ENCODE measurements at places on chromosomes 11 and 22. TPM values are rescaled to one million over a fixed set of nuclear protein-coding genes. Genes with fewer than 3 reads are reported as not detected.
A peak's percentile ranks its signal among the peaks of the same experiment; 100 is the strongest.

DNA sequence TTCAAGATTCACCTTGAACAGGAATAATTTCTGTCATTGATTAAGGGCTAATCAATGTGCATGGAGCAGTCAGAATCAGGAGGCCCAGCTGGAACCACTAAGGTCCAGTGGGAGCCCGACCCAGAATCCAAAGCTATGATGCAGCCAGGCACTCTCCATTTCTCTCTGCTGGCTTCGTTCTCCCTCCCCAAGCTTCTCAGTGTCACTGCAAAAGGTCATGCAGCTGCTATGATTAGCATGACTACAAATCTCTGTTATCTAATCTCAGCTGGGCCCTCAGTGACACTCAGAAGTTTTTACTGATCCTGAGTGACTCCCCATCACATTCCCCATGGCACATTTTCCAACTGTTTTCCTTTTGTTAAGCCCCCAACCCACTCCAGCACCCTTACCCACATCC is 31.1 kb upstream of the PRSS23 start:
- no peak overlapping the region for H3K27ac ChIP-seq
- no peaks in the 10 kb centered on the region for H3K36me3 ChIP-seq

DNA sequence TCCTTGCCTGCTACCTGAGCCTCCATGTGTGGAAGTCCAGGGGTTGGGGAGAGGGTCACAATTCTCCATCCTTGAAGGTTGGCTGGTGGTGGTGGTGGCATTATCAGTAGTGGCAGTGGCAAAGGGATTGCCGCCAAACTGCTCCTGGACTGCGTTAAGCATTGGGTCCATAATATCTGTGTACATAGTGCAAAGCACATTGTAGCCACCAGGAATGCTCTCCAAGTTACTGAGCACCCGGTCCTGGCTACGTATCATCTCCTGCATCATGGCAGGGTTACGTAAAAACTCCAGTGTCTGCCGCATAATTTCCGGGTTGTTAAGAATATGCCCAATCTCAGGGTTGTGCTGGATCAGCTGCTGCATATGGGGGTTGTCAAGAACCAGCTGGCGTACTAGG is 1.2 kb downstream of the UBQLN3 start:
- no peaks in the 10 kb centered on the region for H3K36me3 ChIP-seq
- DNase-seq = no peak
- H3K4me1 ChIP-seq = no peaks in the 10 kb centered on the region
- H3K27me3 ChIP-seq = no peaks in the 10 kb centered on the region
- no peak overlapping the region for H3K4me3 ChIP-seq

DNA sequence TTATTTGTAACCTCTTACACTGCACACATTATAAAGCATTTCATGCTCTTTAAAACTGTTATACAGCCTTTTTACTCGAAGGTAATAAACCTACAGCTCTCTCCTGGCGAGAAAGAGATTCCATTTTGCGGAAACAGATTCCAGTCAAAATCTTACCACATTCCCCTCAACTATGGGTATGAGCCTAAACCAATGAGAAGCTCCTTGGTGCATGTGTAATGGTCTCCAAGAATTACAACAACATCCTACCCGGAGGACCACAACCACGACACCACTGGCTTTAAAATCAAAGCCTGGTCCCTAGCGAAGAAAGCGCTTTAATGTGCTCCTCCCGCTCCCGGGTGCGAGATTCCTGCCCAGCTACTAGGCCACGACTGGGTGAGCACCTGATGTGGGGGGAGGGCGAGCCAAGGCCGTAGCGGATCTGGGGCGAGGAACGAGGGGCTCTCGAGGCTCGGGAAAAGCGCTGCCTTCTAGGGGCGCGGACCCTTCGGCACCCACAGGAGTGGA is 821 bp downstream of the CELF1 start:
- peak; percentile 70 for DNase-seq
- H3K4me3 ChIP-seq = peak overlapping the region; percentile 97
- H3K4me1 ChIP-seq = peaks cover 3% of the 10 kb centered on the region
- peak overlapping the region; percentile 96 for H3K27ac ChIP-seq

GRCh38 chr11:85930879-85931366 is 75.7 kb downstream of the CCDC83 start:
- H3K27me3 ChIP-seq = no peaks in the 10 kb centered on the region
- no peaks in the 10 kb centered on the region for H3K36me3 ChIP-seq
- no peak for DNase-seq
- H3K4me1 ChIP-seq = no peaks in the 10 kb centered on the region

DNA sequence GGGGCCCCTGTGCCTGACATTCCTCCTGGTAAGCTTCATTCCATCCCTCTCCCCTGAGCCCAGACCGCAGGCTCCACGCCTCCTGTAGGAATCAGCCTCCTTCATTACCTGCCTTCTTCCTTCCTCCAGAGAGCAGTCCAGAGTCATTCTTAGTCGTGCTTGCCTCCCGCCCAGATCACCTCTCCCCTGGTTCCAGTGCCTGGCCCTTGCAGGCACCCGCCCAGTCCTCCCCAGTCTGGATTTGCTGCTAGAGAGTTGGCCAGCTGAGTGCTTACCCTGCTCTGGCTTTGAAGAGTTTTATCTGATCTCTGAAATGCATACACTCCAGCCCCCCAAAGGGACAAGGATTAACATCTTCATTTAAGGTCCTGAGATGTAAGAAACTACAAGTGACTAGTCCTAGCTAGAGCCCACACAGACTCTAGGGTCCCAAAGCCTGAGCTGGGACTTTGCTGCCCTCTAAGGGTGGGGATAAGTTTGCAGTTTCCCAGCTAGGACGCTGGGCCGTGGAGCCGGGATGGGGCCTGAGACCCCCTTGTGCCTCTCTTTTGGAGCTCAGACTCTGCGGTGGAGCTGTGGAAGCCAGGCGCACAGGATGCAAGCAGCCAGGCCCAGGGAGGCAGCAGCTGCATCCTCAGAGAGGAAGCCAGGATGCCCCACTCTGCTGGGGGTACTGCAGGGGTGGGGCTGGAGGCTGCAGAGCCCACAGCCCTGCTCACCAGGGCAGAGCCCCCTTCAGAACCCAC is 1.6 kb downstream of the NR1H3 start:
- no peak overlapping the region for H3K27ac ChIP-seq
- H3K4me1 ChIP-seq = peaks cover 28% of the 10 kb centered on the region
- no peaks in the 10 kb centered on the region for H3K27me3 ChIP-seq
- no peak overlapping the region for H3K4me3 ChIP-seq
- H3K36me3 ChIP-seq = peaks cover 2% of the 10 kb centered on the region

- no peaks in the 10 kb centered on the region for H3K4me1 ChIP-seq
- DNase-seq = no peak
- no peaks in the 10 kb centered on the region for H3K27me3 ChIP-seq
- H3K36me3 ChIP-seq = no peaks in the 10 kb centered on the region
These were observed 323.4 kb downstream of the RAB38 start for GRCh38 chr11:87851827-87852226.

GRCh38 chr22:49724030-49724892 is 103.4 kb downstream of the BRD1 start:
- H3K36me3 ChIP-seq = no peaks in the 10 kb centered on the region
- H3K4me1 ChIP-seq = no peaks in the 10 kb centered on the region
- no peak for DNase-seq
- H3K27ac ChIP-seq = no peak overlapping the region
- H3K4me3 ChIP-seq = no peak overlapping the region

- H3K4me3 ChIP-seq = peak overlapping the region; percentile 43
- H3K36me3 ChIP-seq = no peaks in the 10 kb centered on the region
- no peaks in the 10 kb centered on the region for H3K4me1 ChIP-seq
- DNase-seq = no peak
These were observed 11.9 kb downstream of the B3GNT6 start for GRCh38 chr11:77046060-77046501.

DNA sequence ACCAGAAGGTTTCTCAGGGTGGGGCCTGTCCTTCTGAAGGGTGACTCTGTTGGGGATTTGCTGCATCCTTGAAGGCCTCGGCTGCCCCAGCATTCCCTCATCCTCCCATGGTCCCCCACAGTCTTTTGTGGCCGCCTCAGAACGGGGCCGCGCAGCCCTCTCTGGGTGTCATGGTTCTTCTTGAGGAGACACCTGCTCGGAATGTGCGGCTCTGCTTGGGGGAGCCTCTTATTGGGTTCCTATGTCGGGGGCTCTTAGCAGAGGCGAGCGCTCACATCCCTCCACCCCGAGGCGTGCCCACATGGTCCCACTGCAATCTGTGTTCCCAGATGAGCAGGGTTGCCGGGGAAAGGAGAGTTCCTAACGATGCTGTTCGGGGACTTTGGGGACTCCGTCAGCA is 1008.4 kb downstream of the BRD1 start:
- no peaks in the 10 kb centered on the region for H3K27me3 ChIP-seq
- no peaks in the 10 kb centered on the region for H3K36me3 ChIP-seq
- no peak overlapping the region for H3K27ac ChIP-seq
- H3K4me3 ChIP-seq = no peak overlapping the region
- H3K4me1 ChIP-seq = no peaks in the 10 kb centered on the region
- DNase-seq = no peak

OTOG gene
- not detected for total RNA-seq

GGTLC2 gene
- total RNA-seq = not detected

OR5L1 gene
- total RNA-seq = not detected

OR5F1 gene
- not detected for total RNA-seq

GRCh38 chr22:48888466-48889208 is 939.0 kb downstream of the BRD1 start:
- DNase-seq = no peak
- H3K36me3 ChIP-seq = no peaks in the 10 kb centered on the region
- no peak overlapping the region for H3K4me3 ChIP-seq
- no peak overlapping the region for H3K27ac ChIP-seq
- H3K4me1 ChIP-seq = no peaks in the 10 kb centered on the region

DNA sequence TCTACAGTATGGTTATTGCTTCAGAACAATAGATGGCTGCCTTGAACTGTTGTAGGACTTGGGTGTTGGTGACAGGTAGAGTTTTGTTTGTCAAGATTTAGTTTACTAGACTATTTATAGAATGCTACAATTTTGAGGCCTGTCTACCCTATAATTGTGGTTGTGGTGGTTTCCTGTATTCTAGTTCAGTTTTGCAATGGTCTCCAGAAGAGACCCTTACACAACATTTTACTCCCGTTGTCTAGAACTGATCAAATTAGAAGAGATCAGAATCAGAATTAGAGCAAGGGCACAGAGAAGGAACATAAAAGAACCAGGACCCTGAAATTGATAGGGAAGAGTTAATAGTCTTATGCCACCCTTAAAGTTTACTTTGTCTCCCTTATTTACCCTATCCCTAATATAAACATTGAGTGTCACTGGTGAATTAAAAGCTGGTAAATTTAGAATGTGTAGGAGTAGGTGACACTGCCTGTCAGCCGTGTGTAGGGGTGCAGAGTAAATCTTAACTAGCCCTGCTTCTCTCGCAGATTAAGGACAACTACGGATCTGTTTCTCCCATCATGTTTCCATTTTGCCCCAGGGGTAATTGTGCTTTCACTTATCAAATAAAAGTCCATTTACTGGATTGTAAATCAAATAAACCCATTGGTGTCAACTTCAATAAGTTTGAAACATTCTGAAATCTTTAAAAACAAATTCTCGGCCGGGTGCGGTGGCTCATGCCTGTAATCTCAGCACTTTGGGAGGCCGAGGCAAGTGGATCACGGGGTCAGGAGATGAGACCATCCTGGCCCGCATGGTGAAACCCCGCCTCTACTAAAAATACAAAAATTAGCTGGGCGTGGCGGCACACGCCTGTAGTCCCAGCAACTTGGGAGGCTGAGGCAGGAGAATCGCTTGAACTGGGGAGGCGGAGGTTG is 10.9 kb upstream of the PHLDB1 start:
- H3K4me1 ChIP-seq = peaks cover 4% of the 10 kb centered on the region
- DNase-seq = no peak
- H3K4me3 ChIP-seq = no peak overlapping the region
- H3K36me3 ChIP-seq = peaks cover 14% of the 10 kb centered on the region

FCHSD2 gene
- total RNA-seq = 11.8 TPM

GRCh38 chr11:132914600-132914999 is 617.7 kb downstream of the OPCML start:
- no peak overlapping the region for H3K27ac ChIP-seq
- no peak for DNase-seq
- peaks cover 3% of the 10 kb centered on the region for H3K4me1 ChIP-seq
- H3K27me3 ChIP-seq = no peaks in the 10 kb centered on the region
- H3K36me3 ChIP-seq = no peaks in the 10 kb centered on the region
- H3K4me3 ChIP-seq = no peak overlapping the region

DNA sequence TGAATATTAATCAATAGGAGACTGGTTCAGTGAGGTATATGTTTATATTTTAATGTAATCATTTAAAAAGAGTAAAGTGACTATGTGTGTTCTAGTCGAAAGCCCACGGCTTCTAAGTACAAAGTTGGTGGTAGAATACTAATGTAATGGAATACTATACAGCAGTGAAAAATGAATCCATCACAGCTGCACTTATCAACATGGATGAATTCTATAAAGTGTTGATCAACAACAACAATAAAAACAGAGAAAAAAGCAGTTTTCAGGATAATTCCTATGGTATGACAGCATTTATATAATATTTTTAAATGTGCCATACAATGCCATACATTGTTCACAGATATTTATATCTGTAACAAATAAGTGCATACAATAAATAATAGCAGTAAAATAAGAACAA is 114.1 kb downstream of the SEZ6L start:
- no peaks in the 10 kb centered on the region for H3K27me3 ChIP-seq
- H3K4me3 ChIP-seq = no peak overlapping the region
- no peaks in the 10 kb centered on the region for H3K4me1 ChIP-seq
- no peak for DNase-seq
- no peak overlapping the region for H3K27ac ChIP-seq

- no peaks in the 10 kb centered on the region for H3K4me1 ChIP-seq
- no peak overlapping the region for H3K27ac ChIP-seq
- no peak for DNase-seq
- no peaks in the 10 kb centered on the region for H3K27me3 ChIP-seq
These were observed 705 bp downstream of the BBOX1 start for GRCh38 chr11:27041141-27041899.

DNA sequence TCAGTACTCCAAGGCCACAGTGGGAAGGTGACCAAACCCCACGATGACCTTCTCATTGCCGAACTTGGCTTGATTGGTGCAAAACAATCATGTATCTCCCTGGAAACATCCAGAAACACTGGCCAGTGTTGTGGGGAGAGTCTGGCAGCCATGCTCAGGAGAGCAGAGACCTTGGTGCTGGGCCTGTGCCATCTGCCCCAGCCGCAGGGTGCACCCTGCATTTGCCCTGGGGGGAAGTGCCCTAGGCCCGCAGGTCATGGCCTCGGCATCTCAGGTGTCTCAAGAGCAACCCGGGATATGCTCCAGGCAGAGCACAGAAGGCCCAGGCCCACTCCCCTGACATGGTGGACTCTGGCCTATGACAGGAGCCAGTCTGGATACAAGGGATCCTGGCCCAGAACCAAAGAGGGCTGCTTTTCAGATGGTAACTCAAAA is 23.7 kb downstream of the ARVCF start:
- H3K4me1 ChIP-seq = peaks cover 11% of the 10 kb centered on the region
- H3K36me3 ChIP-seq = no peaks in the 10 kb centered on the region

DNA sequence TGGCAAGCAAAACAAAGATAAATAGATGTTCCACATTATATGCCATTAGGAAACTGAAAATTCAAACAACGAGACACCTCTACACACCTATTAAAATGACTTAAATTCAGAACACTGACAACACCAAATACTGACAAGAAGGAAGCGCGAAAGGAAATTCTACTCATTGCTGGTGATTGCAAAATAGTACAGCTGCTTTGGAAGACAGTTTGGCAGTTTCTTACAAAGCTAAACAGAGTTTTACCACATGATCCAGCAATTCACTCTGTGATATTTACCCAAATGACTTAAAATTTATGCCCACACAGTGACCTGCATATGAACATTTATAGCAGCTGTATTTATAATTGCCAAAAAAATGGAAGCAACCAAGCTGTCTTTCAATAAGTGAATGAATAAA is 232.6 kb downstream of the CASP12 start:
- H3K27ac ChIP-seq = no peak overlapping the region
- no peak overlapping the region for H3K4me3 ChIP-seq
- H3K27me3 ChIP-seq = no peaks in the 10 kb centered on the region
- no peaks in the 10 kb centered on the region for H3K36me3 ChIP-seq
- DNase-seq = peak; percentile 94
- peaks cover 2% of the 10 kb centered on the region for H3K4me1 ChIP-seq

Data from fibroblast of lung (primary cell).